Uterus (tissue), 4 donors: ENCODE measurements at places on chromosomes 4 and X. TPM values are rescaled to one million over a fixed set of nuclear protein-coding genes. Genes with fewer than 3 reads are reported as not detected.

- no peak for DNase-seq
Measured at GRCh38 chr4:147535124-147535523, 54.2 kb downstream of the EDNRA start.

DNA sequence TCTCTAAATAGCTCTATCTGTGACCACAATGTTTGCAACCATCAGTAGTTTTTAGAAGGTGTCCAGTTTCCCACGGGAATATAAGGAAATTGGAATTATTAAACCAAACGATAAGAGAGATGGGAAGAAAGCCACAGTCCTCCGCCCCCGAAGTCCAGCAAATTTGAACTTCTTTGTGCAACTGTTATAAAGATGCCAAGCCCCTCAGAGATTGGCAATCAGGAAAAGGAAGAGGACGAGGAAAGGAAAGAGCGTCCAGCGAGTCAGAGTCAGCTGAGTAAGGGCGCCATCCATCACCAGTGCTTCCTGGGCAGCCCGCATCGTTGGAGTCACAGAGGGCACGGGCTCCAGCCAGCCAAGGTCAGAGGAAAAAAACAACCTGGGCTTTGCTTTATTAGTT lies 35.7 kb downstream of the LDB2 start:
- DNase-seq, result peak; percentile 46

- DNase-seq, result no peak
Measured at GRCh38 chrX:30941898-30942297, 52.8 kb upstream of the TAB3 start.

DNA sequence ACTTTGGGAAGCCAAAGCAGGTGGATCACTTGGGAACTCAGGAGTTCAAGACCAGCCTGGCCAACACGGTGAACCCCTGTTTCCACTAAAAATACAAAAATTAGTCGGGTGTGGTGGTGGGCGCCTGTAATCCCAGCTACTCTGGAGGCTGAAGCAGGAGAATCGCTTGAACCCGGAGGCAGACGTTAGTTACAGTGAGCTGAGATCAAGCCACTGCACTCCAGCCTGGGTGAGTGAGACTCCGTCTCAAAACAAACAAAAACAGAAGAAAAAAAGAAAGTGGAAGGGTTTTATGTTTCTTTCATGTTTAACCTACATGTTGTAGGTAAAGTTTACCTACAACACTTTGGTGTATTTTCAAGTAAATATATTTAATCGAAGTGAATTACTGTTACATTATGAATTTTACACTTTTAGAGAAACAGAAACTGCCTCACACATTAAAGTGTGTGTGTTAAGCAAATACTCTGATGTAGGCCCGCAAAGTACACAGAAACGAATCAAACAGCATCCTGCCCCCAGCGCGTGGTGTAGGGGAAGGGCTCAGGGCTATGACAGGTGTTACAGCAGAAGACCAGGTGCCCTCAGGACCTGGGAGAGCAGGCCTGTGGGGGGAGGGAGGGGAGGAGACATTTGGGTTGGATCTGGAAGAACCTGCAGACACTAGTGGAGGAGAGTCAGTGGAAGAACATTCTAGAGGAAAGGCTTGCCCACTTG lies 39.0 kb downstream of the PTTG2 start:
- DNase-seq, result no peak

The CT47B1 gene
- total RNA-seq, result not detected

GRCh38 chr4:8589336-8589735 lies 3.2 kb upstream of the CPZ start:
- no peak for DNase-seq

- DNase-seq, result no peak
Measured at GRCh38 chr4:83128240-83128929, 13.9 kb upstream of the PLAC8 start.

GRCh38 chrX:54427837-54428424 lies 12.3 kb upstream of the TSR2 start:
- DNase-seq, result no peak

DNA sequence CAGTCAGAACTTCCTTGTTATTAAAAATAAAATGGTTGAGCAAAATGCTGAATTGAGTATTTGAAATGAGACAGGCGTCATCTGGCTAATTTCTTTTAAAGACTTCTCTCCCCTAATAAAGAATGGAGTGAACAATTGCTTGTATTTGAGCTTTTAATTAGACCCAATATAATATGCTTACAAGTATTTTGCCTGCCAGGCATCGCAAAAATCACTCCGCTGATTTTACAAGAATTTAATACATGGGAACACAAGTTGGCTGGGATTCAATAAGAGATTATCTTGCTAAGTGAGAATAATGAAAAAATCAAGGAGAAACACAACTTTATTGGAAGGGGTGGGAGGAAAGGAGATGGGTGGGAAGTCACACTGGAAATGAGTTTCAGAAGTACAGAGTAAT lies 52.3 kb downstream of the KLF3 start:
- no peak for DNase-seq

The BEX5 gene
- 3.9 TPM for total RNA-seq

The IRS4 gene
- total RNA-seq, result 0.77 TPM

GRCh38 chr4:87257523-87257922 lies 37.1 kb upstream of the KLHL8 start:
- DNase-seq, result no peak

DNA sequence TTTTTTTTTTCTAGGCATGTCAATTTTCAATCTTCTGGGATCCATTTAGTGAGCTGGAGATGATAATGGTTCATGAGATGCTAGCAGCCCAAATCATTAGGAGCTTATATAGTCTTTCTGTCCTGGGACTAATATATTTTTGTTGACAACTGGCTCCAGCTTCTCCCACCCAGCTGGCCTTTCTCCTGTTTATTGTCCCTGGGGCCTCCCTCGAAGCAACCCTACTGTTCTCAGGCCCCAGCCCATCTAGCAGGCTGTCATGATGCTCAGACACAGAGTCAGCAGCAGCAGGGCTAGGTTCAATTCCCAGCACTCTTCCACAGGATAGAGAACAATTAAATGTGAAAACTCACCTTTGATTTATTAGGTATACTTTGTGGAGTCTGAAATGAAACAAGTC lies 127.6 kb upstream of the MID1 start:
- DNase-seq, result no peak

The NLRP2B gene
- total RNA-seq, result not detected

DNA sequence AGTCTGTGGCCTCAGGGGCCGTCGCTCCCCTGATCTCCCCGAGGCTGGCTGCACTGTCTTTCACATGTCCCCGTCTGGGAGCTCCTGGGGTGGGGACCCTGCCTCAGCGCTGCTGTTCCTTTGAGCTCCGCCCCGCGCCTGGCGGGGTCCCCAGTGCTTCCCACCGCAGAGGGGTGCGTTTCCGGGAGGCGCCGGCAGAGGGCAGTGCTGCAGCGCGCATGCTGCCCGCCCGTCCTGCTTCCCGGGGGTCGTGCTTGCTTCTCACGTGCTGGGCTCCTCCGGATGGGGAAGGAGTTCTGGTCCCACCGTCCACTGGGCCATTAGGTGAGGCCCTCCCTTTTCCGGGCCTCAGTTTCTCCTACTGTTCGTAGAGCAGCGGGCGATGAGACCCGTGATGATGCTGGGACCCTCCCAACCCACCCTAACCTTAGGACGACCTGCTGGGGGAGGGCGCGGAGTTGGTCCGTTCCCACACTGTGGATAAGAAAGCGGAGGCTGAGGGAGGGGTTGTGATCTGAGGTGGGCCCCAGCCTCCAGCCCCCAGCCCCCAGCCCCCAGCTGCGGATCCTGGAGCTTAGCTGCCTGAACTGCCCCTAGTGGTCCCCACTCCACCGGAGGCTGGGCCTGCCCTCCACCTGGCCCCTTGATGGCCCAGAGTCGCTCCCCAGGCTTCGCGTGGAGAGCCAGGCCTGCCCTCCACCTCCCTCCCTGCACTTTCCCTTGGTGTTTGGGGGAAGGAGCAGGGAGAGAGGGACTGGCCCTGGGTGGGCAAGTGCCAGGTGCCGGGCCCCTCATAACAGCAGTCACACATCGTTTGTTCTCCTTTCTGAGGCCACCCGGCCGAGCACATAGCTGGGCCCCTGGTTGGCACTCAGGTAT lies 15.3 kb downstream of the CPZ start:
- DNase-seq, result no peak

- DNase-seq, result no peak
Measured at GRCh38 chr4:140335076-140335475, 38.4 kb upstream of the SCOC start.

GRCh38 chrX:12580548-12580947 lies 210.7 kb upstream of the PRPS2 start:
- no peak for DNase-seq

DNA sequence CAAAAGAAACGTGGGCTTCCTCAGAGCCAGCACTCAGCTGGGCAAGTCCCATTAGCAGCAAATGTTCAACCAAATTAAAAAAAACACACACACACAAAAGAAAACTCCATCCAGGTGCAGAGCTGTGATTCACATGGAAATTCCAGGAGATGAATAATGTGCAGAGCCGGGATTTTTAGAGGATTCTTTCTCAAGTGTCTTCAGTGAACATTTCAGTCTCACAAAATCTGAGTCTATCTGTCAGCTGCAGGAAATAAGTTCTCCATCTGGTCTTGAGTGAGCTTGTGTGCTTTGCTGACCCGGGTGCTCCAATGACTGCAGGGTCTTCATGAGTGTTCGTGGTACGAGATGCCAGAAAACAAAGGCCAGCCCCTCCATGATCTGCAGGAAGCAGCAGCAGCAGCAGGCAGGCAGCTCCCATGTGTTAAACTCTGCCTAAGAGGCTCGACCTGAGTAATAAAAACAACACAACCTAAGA lies 44.3 kb downstream of the RASGEF1B start:
- DNase-seq, result no peak

DNA sequence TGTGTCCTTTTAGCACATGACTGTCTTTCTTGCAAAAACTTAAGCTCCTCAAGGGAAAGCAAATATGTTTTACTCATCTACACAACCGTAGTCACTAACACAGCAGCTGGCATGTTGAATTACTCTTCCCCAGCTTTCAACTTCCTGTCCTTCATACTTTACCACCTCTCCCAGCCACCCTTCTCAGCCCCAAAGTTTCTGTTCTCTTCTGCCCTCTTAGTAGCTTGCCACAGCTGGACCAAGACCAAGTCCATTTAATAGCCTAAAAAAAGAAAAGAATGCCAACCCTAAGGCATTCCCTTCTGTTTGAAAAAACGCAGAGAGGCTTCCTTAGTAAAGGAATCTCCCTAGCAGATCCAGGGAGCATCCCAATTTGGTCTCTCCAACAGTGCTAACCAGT lies 36.8 kb downstream of the SRPX2 start:
- no peak for DNase-seq

GRCh38 chr4:77917601-77918000 lies 55.0 kb downstream of the MRPL1 start:
- no peak for DNase-seq

The IBSP gene
- total RNA-seq, result not detected

The RASSF6 gene
- 0.06 TPM for total RNA-seq

The AWAT1 gene
- not detected for total RNA-seq

- DNase-seq, result no peak
Measured at GRCh38 chr4:127555106-127555505, 77.7 kb upstream of the INTU start.

DNA sequence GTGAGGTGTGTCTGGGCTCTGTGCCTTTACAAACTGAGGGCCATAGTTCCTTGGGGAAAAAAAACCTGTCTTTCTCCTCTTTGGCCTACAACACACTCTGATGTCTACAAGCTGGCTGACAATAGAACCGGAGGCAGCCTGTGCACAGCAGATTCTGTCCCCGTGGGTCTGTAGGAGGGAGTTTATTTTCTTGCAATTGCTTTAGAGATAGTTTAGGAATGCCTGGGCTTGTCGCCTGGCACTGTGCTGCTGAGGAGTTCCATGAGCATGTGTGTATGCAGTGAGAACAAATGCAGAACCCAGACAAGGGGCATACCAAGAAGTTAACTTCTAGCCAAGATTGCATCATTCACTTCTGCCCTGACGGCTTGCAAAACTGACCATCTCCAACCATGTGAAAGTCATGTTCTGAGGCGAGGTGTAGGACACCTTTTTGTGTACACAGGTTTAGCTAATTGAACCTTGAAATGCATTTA lies 54.1 kb downstream of the CCNI start:
- no peak for DNase-seq

DNA sequence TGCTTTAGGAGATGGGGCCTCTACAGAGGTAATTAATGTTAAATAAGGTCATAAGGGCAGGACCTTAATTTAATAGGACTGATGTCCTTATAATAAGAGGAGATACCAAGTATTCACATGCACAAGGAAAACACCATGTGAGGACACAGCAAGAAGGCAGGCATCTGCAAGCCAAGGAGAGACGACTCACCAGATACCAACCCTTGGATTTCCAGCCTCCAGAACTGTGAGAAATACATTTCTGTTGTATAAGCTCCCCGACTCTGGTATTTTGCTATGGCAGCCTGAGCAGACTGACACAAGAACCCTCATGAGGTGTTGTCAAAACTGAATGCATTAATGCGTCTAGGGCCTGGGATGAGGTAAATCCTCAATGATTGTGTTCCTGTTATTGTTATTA lies 56.2 kb upstream of the MAPK10 start:
- no peak for DNase-seq

- no peak for DNase-seq
Measured at GRCh38 chrX:16739574-16739973, 20.2 kb downstream of the SYAP1 start.

The MAGEA1 gene
- total RNA-seq, result not detected

GRCh38 chr4:158201876-158202275 lies 8.4 kb upstream of the TMEM144 start:
- DNase-seq, result no peak

DNA sequence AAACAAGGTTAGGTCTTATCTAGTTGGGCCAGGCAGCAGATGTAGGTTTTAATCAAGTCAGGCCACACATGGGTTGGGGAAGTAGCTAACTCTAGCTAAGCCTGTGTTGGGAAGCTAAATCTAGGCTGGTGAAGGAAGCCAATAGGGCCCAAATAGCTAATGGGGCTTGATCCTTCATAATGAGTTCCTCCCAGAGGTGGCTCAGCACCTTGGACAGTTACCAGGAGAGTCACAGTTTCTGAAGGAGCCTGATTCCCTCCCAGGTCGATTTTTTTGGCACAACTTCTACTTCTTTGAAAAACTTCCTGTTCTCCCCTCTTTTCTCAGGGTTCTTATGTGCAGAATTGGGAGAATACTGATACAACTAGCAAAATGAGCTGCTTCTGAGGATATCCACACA lies 242.5 kb upstream of the PRPS2 start:
- DNase-seq, result no peak

GRCh38 chr4:184451726-184452125 lies 22.6 kb downstream of the IRF2 start:
- no peak for DNase-seq

The DCAF12L1 gene
- total RNA-seq, result 5.7 TPM

GRCh38 chrX:75746891-75747639 lies 38.0 kb downstream of the MAGEE2 start:
- DNase-seq, result no peak

DNA sequence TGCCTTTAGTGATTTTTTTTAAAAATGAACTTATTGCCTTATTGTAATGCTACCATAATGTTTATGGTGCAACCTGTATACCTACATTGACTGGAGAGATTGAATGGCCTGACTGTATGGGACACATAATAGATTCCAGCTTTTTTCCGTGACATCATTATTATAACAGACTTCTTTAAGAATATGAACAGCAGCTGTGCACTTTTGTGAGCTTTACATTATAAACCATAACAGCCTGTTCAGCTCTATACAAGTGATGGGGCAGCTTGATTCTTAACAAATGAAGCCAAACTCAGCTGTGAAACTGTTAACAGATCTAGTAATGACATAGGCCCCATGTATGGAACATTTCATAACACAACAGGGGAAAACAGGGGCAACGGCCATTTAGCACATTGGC lies 187.0 kb downstream of the BMPR1B start:
- DNase-seq, result no peak
